ENCODE measurements at places on chromosomes 7 and 10.

DNA sequence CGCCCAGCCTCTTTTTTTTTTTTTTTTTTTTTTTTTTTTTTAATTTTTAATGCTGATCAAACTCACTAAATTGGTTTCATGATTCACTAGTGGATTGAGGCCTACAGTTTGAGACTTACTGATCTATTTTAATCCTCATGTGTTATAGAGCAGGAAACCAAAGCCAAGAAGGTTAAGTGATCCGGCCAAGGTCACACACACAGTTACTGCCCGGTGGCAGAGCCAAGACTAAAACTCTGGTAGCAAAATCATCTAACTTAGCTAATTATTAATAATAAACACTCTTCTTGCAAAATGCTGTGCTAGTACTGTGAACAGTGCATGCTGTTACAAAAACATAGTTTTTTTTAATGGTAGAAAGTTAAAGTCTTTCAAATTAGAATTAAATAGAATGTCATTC is 188.3 kb upstream of the NFE2L3 start:
- no peak for DNase-seq

GRCh38 chr10:124336186-124336585 is 82.5 kb downstream of the OAT start:
- DNase-seq = no peak

- DNase-seq = no peak
Observed at GRCh38 chr10:78414380-78414779, 380.7 kb downstream of the RPS24 start.

GRCh38 chr7:28703037-28703765 is 254.9 kb downstream of the TRIL start:
- DNase-seq = no peak

GRCh38 chr7:140512317-140513000 is 33.2 kb upstream of the MKRN1 start:
- DNase-seq = no peak

- DNase-seq = no peak
Observed at GRCh38 chr7:94028768-94029167, 24.6 kb upstream of the BET1 start.

GRCh38 chr7:151704960-151705635 is 171.8 kb downstream of the PRKAG2 start:
- DNase-seq = no peak

All from NCI-H1930 (cell line).